Mesenchymal stem cell (in vitro differentiated cells and primary cell): ENCODE measurements at places on chromosomes 3 and 15.
A peak's percentile ranks its signal among the peaks of the same experiment; 100 is the strongest.

GRCh38 chr3:102200126-102200525, 234.7 kb upstream of the ZPLD1 start:
- peak; percentile 18 for DNase-seq

GRCh38 chr3:109869586-109869985, 532.2 kb upstream of the DPPA4 start:
- DNase-seq = no peak

DNA sequence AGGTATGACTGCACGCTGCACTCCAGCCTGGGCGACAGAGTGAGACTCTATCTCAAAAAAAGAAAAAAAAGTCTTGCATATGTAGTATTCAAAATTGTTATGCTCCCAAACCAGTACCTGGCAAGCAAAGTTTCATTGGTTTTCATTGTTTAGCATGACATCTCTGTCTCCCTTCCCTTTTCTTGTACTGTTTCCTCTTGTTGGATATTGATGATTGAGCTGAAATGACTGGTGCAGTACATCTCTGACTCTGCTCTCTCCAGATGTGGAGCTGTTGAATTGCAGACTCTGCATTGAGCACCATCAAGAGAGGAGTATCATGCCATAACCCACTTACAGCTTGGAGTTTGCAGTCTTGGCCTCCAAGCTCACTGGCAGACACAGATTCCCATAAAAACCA, 77.2 kb downstream of the FAM81A start:
- no peak for DNase-seq

DNA sequence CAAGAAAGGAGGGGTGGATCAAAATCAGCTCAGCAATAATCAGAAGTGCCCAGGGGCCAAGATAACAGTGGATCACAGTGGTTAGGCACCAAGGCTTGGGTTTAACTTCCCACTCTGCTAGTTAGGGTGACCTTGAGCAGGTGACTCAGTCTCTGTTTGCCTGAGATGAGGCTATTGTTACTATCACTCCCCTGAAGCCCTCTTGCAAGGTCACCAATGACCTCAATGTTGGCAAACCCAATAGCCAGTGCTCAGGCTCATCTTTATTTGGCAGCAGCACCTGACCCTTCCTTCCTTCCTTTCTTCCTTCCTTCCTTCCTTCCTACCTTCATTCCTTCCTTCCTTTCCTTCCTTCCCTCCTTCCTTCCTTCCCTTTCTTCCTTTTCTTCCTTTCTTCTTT, 102.4 kb upstream of the HACD2 start:
- peak; percentile 37 for DNase-seq

DNA sequence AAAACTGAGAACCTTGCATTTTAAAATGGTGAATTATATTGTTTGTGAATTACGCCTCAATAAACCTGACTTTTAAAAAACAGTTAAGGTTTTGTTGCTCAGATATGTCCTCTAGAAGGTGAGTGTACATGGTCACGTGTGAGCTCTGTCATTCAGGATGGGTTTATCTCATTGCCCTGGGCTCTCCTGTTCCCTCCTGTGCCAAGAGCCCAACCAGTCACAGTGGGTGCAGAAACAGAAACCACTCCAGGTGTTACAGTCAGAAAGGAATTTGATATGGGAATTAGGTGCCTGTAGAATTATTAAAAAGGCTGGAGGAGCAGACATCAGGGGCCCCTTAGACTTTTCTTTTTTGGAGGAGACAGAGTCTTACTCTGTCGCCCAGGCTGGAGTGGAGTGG, 196.4 kb downstream of the STT3B start:
- DNase-seq = no peak

DNA sequence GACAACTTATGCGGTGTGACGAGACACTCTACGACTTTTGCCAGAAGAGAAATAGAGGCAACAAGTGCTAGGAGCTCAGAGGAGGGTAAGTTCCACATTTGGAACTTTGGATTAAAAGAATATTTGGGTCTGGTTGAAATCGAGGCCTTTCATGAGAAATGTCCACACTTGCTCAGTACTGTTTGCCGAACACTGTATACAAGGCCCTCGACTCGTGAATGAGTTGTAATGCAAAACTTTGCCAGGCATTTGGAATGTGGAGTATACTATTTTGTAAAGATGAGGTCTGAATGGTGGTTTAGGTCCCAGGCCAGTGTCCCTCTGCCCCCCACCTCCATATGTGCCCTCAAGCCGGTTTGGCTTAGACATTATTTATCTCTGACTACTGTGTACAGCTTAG, 73.9 kb downstream of the IGF1R start:
- DNase-seq = no peak

- peak; percentile 53 for DNase-seq
Measured at GRCh38 chr3:31132132-31132769, 237.8 kb upstream of the GADL1 start.

DNA sequence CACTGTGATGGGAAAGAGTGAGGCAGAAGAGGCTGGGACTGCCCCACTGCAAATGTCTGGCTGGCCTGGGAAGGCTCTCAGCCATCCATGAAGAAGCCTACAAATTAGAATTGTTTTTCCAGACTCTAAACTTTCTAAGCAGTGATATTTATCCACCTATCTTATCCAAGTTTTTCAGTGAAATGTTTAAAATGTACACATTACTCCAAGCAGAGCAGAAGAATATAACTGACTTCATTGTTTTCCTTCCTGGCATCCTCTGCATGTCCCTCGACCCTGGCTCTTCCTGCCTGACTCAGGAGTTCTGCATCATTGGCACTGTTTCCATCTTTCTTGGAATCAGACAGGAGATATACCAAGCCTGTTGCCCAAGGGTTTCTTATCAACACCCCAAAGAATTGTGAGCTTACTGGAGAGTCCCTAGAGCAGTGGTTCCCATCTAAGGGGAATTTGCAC, 401.5 kb upstream of the PROK2 start:
- DNase-seq = peak; percentile 18

DNA sequence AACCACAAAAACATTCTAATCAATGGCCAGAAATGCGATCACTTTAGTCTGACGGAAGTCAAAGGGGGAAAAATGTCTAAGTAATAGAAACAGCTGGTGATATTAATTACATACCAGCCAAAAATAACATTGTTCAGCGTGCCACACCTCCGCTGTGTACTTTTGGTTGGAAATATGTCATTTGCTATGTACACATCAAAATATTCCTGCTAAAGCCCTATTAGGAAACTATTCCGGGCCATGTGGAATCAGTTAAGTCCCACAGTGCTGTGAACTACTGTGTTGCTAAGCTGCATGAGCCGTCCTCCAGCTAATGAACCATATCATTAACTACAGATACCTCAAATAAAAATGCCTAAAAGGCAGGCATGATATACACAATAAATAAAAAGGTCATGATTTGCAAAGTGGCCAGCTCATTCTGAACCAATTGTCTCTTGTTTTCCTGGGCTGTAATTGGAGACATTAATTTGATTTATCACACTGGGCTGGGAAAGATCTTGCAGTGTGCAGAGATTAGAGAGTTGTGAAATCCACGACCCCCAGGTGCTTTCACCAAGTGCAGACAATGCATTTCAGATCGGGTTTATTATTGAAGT, 200.5 kb upstream of the LRTM1 start:
- no peak for DNase-seq
